ENCODE measurements at places on chromosomes 3 and 15. TPM values are rescaled to one million over a fixed set of nuclear protein-coding genes. Genes with fewer than 3 reads are reported as not detected.
A peak's percentile ranks its signal among the peaks of the same experiment; 100 is the strongest.

DNA sequence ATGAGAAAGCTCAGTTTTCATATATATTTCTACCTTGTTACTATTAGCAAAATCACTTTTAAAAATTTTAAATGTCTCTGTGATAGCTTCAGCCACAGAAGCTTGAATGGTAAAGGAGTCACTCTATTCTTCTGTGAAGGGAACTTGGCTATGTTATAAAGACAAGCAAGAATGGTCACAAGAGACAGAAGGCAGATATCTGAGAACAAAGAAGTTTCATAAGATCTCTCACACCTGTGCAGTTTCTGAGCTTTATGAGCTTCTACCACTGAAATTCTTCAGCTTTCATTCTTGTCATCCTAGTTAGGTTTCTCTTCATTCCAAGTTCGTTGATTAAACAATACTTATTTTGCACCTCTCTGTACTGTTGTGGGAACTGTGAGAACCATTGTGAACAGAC lies 853.4 kb downstream of the IGSF11 start:
- no peaks in the 10 kb centered on the region for H3K27me3 ChIP-seq
- no peaks in the 10 kb centered on the region for H3K4me1 ChIP-seq
- H3K27ac ChIP-seq: no peak overlapping the region
- no peak overlapping the region for H3K4me3 ChIP-seq
- DNase-seq: no peak

DNA sequence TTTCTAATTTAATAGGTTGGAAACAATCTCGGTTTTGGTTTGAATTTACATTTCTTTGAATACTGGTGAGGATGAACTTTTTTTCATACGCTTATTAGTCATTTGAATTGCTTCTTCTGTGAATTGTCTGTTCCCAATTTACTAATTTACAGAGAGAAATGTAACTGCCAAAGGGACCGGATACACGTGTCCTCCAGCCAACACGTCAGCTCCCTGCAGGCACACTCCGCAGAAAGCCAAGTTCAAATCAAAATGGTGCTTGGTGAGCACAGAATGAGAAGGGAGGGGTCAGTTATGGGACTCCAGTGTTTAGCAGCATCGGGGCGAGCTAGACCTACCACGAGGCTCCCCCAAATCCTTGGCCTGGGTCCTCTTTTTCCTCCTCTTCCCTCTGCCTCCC lies 10.8 kb upstream of the TSEN2 start:
- H3K27ac ChIP-seq: peak overlapping the region; percentile 33
- no peaks in the 10 kb centered on the region for H3K36me3 ChIP-seq
- no peaks in the 10 kb centered on the region for H3K27me3 ChIP-seq
- H3K4me3 ChIP-seq: no peak overlapping the region

DNA sequence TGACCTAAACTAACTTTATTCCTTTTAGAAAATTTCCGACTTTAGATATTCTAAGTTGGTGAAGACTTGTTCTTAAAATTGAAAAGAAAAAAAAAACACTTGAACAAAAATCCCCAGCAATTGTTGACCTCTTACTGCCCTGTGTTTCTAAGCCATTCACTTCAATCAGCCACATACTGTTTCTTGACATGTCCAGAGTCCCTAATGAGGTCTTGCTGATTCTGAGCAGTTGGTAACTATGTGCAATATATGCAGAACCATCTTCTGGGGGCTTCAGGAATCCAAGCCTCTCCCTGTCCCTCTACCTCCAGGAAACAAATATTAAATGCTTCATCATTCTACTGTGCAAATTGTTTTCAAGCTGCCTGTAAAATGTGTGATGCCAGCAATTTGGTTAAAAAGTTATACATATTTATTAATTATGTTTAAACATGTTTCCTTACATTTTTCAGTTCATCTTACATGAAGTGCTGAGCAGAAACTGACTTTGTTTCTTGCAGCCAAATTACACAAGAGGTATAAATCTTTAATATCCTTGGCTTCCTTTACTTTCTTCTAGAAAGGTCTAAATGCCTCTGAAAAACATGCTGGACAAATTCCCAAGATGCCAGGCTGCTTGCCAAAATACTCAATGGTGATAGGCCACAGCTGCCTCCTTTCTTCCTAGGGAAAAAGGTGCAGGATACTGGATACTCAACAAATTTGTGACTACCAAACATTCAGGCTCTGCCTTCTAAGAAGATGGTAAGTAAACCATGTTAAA lies 19.8 kb upstream of the GYG1 start:
- DNase-seq: no peak
- no peaks in the 10 kb centered on the region for H3K4me1 ChIP-seq
- no peak overlapping the region for H3K4me3 ChIP-seq

Gene EFCC1
- 1.6 TPM for total RNA-seq
